ENCODE measurements at places on chromosomes 7 and 10.
A peak's percentile ranks its signal among the peaks of the same experiment; 100 is the strongest.

GRCh38 chr7:155378959-155379871, 78.7 kb upstream of the EN2 start:
- no peak for DNase-seq

- no peak for DNase-seq
Observed at GRCh38 chr7:149229526-149229925, 9.9 kb upstream of the ZNF212 start.

DNA sequence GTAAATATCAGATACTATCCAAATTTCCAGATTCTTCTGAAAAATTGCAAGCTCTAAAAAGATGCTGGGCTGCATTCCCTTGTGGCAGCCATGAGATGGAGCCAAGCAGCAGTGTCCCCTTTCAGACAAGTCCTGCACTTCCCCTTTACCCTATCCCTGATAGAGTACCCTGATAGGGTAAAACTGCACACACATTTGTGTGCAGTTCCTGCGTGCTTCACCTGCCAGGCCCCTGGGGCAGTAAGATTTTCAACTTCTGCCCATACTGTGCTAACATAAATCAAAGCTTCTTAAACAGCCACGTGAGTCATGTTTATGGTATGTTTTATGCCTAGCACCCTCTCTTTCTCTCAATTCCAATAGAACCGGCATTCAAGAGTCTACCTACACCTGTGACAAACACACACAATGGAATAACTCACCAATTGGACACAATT, 52.2 kb downstream of the IFIT5 start:
- no peak for DNase-seq

DNA sequence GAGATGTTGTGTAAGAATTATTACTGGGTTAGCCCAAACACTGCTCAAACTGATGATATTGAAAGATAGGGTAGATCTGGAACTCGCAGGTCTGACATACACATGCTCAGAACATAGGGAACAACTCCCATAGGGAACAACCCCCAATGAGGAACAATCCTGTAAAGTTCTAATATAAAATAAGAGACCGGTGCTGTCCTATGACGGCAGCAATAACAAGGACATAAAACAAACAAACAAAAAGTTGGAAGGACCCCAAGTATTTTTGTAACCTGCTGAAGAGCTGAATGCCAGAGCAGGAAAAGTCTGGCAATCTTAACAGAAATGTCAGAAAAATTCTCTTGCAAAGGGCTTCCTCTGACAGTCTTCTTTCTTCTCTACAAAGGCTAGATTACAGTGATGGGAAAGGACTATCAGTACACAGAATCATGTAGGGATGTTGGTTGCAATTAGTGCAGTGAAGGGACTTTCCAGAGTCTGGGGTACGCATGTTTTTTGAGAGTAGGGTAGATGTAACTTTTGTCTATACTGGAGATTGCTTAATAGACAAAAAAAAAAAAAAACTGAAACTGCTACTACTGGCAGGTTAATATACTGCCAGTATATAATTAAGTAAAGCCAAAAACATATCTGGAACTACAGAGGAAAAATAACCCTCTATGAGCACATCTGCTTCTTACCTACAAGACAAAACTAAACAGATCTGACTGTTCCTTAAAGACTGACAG, 35.5 kb downstream of the IDE start:
- no peak for DNase-seq

- DNase-seq: no peak
Observed at GRCh38 chr10:133224756-133225372, 5.2 kb upstream of the UTF1 start.

DNA sequence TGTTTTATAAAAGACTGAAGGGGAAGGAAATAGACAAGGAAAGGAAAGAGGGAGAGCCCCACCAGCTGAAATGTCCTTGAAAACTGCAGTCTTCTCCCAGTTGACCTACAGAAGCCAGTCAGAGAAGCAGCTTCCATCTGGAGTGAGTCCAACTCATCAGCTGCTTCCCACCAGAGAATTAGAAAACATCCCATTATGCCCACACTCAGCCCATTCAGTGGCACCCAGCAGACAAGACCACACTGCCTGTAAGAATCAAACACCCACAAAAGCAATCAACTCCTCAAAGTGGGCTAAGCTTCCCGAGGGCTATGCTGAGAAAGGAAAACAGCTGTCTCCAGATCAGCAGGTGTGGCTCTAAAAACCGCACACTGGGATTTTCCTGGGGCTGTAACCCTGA, 29.6 kb upstream of the TMEM213 start:
- DNase-seq: no peak

GRCh38 chr7:82677493-82677892, 233.9 kb upstream of the CACNA2D1 start:
- DNase-seq: no peak

DNA sequence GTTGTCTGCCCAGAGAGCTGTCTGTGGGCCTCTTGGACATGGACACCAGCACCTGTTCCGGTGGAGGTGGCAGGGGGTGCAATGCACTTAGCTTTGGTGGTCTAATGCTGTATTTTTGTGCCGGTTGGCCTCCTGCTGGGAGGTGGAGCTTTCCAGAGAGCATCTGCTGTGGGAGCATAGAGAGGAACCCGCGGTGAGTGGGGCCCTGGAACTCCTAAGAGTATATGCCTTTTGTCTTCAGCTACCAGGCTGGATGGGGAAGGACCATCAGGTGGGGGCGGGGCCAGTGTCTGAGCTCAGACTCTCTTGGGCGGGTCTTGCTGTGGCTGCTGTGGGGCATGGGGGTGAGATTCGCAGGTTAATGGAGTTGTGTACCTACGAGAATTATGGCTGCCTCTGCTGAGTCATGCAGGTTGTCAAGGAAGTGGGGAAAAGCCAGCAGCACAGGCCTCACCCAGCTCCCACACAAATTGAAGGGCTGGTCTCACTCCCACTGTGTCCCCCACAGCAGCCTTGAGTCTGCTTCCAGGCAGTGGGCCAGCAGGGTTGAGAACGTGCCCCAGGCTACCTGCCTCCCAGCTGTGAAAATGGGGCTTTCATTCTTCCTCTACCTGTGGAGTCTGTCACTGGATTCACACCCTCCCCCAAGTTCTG, 29.0 kb downstream of the JAKMIP3 start:
- DNase-seq: no peak

- peak; percentile 15 for DNase-seq
Observed at GRCh38 chr10:95133016-95133752, 60.9 kb upstream of the ACSM6 start.

DNA sequence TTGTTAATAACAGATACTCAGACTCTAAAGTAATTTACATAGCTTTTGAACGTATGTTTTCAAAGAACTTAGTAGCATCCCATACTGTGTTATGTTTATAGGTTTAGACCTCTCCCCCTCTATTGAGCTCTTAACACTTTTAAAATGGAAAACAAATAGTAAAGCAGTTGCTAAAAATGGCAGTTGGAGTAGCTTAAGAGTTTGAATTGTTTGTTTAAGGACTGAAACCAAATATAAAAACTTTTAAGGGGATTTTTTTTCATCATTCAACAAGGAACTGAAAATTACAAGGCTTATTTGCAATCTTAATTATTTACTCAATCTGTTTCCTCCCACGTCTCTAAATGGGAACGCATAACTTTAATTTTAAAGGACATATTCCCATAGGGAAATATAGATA, 1.6 kb upstream of the SPAG6 start:
- DNase-seq: no peak

DNA sequence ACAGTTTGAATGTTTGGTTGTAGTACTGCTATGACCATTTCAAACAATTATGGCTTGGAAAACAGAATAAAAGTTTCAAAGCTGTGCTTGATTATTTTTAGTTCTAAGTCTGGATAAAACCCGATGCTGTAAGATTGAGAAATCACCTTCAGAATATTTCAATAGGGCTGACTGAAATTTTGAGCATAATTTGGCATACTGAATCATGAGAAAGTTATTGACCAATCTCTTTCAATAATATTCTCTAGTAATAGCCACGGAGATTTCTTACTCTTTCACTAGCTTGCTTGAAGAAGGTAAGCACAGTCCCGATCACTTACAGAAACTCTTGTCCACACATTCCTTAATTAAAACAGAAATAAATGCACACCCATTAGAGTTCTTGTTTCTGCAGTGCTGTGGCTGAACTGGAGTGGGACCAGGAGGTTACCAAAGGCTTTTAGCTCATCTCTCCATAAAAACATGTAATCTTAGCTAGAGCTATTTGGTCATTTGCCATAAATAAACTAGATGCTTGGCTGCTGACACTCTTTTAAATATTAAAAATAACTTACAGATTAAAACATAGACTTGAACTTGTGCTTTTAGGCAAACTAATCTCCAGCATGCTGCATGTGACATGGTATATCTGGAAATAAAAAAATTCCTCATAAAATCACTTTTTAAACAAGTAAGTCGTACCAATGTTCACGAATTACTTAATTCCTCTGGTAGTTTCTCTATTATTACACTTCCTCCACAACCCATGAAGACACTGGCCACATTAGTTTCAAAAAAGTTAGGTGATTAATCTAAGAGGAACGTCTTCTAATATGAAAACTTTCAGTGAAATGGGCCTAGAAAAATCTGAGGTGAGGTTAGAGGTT, 97.8 kb downstream of the AGMO start:
- no peak for DNase-seq

- no peak for DNase-seq
Observed at GRCh38 chr10:70510904-70511303, 32.3 kb downstream of the PALD1 start.

DNA sequence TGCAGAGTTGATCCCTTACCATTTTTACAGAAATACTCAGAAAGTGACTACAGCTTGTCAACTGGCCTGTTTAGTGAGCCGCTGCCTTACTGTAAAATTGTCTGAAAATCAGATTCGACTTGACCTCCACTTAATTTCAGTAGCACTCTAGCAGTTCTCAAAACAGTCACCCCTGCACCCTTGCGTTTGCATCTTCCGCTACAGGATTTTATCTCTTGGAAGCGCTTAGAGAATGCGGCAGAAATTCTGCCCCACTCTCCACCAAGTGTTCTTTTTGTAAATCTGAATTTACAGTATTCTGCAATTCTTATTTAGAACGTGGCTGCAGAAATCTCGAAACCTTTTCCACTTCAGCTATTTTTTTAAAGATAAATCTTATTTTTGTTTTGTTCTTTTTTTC, 1.9 kb upstream of the TWIST1 start:
- no peak for DNase-seq

GRCh38 chr10:60288256-60288655, 101.4 kb downstream of the ANK3 start:
- no peak for DNase-seq

- DNase-seq: no peak
Observed at GRCh38 chr10:127344346-127344745, 148.0 kb upstream of the INSYN2A start.

DNA sequence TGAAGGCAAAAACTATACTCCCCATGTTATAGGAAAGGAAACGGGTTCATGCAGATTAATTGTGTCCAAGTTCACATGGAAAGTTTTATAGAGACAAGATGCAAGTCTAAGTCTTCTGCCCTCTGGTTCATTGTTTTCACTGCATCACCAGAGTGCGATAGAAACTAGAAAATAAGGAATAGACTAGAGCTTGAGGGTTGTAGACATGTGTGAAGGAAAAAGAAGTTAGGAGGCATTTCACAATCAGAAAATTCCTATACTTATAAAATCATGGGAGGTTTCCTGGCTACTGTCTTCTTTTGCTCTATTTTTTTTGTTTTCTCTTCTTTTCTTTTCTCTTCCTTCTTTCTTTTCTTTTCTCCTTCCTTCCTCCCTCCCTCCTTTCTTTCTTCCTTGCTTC, 329.8 kb downstream of the PLXDC2 start:
- no peak for DNase-seq

DNA sequence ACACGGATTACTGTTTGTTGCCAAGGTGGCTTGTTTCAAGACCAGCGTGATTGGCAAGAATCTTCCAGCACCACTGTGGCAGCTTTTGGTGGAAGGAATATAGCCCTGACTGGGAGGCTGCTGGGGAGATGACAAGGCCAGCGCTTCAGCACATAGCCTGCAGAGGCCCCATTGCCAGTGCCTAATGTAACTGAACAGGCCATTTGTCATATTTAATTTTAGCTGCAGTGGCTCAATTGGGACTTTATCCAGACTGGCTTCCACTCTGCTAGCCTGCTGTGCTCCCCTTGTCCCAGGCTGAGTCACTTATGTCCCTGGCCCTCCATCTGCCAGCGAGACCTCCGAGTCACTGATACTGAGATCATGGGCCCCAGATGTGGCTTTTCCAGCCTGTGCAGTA, 483.1 kb downstream of the GALNT17 start:
- no peak for DNase-seq

- DNase-seq: no peak
Observed at GRCh38 chr10:114607358-114607998, 50.6 kb downstream of the ABLIM1 start.

DNA sequence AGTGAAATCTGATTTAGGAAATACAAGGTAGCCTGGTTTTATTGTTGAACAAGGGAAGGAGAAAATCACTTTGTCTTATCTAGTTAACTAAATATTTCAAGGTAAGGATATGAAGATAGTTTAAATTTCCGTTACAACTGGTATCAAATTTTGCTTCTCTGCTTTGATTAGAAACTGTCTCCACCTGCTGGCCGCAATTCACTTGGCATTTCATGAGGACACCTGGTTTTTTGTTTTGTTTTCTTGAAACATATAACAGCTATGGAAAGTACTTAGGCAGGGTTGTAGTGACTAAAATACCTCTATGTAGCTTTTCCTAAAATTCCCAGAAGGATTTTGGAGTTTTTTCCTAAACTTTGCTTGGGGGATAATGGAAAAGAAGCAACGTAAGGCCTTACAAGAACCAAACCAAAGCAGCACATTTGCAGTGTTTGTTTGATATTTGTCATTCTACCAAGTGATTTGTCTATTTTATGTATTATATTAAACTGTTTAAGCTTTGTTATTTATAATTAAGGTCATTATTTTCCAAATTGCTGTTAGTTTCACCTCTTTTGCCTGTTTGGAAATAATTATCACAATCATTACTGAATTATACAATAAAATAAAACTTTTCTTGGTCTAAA, 73.6 kb downstream of the AHCYL2 start:
- peak; percentile 13 for DNase-seq

DNA sequence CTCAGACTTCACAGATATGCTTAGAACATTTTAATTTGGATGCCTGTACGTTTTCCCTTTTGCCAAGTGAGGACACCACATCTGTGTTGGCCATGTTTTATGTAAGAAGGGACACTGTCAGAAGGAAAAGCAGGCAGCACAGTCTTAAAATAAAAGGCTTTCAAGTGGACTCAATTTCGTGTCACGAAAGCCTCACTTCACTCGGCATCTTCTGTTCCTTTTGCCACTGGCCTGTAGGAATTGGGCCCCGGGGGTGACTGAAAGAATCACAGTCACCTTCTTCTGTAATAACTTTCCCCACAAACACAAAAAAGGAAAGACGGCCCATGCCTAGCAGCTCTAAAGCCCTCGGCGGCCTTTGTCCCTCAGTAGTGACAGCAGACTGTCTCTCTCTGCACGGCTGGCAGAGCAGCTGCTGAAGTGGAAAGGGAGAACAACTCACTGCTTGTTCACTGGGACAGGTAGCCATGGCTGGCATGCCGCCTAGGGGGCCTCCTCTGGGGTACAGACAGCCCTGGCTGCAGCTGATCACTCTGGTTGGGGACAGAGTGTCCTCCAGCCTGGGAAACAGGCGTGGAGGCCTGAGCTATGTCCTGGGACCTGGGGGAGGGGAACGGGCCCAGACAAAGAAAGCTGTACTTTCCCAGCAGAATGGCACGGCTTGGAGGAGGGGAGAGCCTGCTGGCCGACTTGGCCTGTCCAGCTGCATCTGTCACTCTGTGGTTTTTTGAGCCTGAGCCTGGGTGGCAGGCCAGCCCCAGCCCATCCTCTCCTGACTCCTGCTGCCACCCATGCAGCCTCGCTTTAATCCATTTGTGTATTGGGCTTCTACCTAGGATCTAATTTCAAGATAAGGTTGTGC, 4.4 kb downstream of the RASSF4 start:
- DNase-seq: no peak

GRCh38 chr7:24715661-24716479, 41.4 kb downstream of the GSDME start:
- no peak for DNase-seq

- DNase-seq: no peak
Observed at GRCh38 chr7:17099083-17099973, 199.1 kb upstream of the AHR start.

Data from GM12892 (cell line).